ENCODE measurements at places on chromosomes 16 and 17. TPM values are rescaled to one million over a fixed set of nuclear protein-coding genes. Genes with fewer than 3 reads are reported as not detected.

Gene IL34
- total RNA-seq = 0.25 TPM

Gene PCYT2
- 101 TPM for total RNA-seq

Gene MARVELD3
- total RNA-seq = 4.9 TPM

Gene OR1A1
- total RNA-seq = not detected

Gene SDR42E2
- not detected for total RNA-seq

Gene TBC1D3G
- not detected for total RNA-seq

Gene SPECC1
- 70.3 TPM for total RNA-seq

Gene ST6GALNAC1
- total RNA-seq = 2.1 TPM

Gene KRTAP4-4
- not detected for total RNA-seq

Gene SLC52A1
- not detected for total RNA-seq

Gene HCRT
- not detected for total RNA-seq

Gene ABCA9
- total RNA-seq = 18.9 TPM

Gene PERCC1
- 4.7 TPM for total RNA-seq

Gene ERN2
- total RNA-seq = 0.17 TPM

Gene MT1F
- total RNA-seq = 14.2 TPM

Gene CD300H
- 0.47 TPM for total RNA-seq

Gene MSLN
- total RNA-seq = 0.65 TPM

Gene KRT31
- total RNA-seq = not detected

Gene GJC1
- 1.2 TPM for total RNA-seq

Gene CACNB1
- total RNA-seq = 1.3 TPM

Gene NPTX1
- not detected for total RNA-seq

Gene CA7
- not detected for total RNA-seq

Gene UTS2R
- not detected for total RNA-seq

Gene CACNG5
- total RNA-seq = not detected

Gene TLE7
- not detected for total RNA-seq

Gene KRTAP4-3
- total RNA-seq = not detected

Gene FOXO3B
- total RNA-seq = 0.89 TPM

Gene BCL6B
- total RNA-seq = 1.1 TPM

Gene NAA60
- 21.3 TPM for total RNA-seq

Gene CD300LB
- 0.08 TPM for total RNA-seq

Gene RDM1
- not detected for total RNA-seq

Gene CIITA
- total RNA-seq = 4.2 TPM

Gene NOG
- total RNA-seq = 0.37 TPM

Gene CCL8
- total RNA-seq = not detected

Gene CX3CL1
- total RNA-seq = 5.9 TPM

Gene STAC2
- total RNA-seq = not detected

Gene VAT1
- 16.3 TPM for total RNA-seq

Gene SLFN14
- 23.7 TPM for total RNA-seq

Gene AURKB
- total RNA-seq = 25.9 TPM

Gene SPNS3
- total RNA-seq = 2.3 TPM

Gene MGAT5B
- total RNA-seq = 0.25 TPM

Gene TPSAB1
- 0.23 TPM for total RNA-seq

Gene TADA2A
- total RNA-seq = 10.7 TPM

Gene GOSR1
- 17.1 TPM for total RNA-seq

Gene CTF1
- total RNA-seq = not detected

Gene SPATA33
- 3.3 TPM for total RNA-seq

Gene ZACN
- total RNA-seq = not detected

Gene IGF2BP1
- not detected for total RNA-seq

Gene RNF227
- 1.4 TPM for total RNA-seq

Gene CLEC3A
- not detected for total RNA-seq

Data from liver (tissue), 10 donors.